PC-9 (cell line): ENCODE measurements at places on chromosomes 7 and 10.
A peak's percentile ranks its signal among the peaks of the same experiment; 100 is the strongest.

DNA sequence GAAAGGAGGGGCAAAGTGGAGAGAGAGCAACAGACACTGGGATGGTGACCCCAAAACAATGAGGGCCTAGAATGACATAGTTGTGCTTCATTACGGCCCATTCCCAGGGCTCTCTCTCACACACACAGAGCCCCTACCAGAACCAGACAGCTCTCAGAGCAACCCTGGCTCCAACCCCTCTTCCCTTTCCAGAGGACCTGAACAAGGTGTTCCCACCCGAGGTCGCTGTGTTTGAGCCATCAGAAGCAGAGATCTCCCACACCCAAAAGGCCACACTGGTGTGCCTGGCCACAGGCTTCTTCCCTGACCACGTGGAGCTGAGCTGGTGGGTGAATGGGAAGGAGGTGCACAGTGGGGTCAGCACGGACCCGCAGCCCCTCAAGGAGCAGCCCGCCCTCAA is 20.7 kb downstream of the PRSS2 start:
- DNase-seq = no peak

DNA sequence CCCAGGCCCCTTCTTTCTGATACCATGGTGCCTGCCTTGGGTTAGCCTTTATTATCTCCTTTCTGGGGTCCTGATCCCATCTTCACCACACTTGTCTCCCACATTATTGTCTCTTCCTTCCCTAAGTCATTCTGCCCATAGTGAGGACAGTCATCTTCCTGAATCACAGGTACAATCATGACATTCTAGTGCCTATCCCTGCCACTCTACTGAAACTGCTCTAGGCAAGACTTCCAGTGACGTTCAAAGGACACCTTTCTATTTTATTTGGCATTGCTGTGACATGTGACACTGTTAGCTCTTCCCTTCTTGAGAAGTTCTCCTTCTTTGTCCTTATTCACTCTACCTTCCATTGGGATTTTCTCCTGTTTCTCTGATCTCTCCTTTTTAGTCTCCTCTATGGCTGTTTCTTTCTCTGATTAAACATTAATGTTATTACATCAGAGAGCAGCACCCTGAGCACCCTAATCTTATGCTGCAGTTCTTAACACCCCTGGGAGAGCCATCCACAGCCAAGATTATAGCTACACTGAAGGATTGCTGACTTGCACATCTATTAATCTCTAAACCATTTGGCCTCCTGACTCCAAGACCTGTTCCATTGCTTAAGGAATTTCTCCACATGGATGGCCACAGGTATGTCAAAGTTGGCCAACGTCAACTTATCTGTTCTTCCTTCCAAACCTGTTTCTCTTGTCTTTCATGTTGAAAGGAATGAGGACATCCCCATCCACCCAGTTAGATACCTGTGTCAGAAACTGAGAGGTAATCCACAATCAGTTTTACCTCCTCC is 10.9 kb downstream of the MACC1 start:
- peak; percentile 89 for DNase-seq

GRCh38 chr7:11557627-11558026 is 274.4 kb downstream of the THSD7A start:
- no peak for DNase-seq

- no peak for DNase-seq
Measured at GRCh38 chr10:132183046-132183445, 3.7 kb upstream of the DPYSL4 start.

DNA sequence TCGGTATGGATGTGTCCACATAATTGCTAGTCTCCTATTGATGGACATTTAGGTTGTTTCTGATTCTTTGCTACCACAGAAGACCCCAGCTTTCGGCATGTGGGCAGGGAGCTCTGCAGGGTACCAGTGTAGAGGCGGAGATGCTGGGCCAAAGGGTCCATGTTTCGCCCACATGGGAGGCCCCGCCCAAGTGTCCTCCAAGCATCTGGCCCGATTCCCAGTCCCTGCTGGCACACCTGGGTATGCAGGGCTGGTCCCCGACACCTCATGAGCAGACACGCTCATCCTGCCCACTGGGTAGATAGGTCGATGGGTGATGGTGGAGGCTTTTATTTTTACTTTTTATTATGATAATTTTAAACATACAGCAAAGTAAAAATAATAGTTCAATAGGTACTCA is 19.4 kb upstream of the TBRG4 start:
- no peak for DNase-seq

GRCh38 chr7:150753239-150753638 is 16.0 kb downstream of the GIMAP5 start:
- DNase-seq = no peak

- DNase-seq = no peak
Measured at GRCh38 chr7:1553512-1554210, 2.3 kb downstream of the TMEM184A start.

DNA sequence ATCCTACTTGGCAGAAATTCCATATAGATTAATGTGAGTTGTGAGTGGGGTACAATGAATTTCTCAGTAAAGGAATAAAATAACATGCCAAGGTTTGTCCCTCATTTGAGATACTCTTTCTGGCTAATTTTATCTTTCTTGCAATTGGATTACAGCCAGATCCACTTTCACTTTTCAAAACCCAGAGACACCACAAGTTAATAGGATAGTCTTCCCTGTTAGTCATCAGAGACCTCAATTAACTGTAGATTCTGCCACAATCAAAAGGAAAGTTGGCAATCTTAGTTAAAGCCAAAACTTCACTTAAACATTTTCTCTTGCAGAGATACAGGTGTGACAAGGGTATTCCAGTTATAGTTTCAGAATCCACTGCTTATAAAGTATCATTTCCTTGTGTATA is 91.4 kb upstream of the PHYHIPL start:
- no peak for DNase-seq

GRCh38 chr10:81109200-81109752 is 571.6 kb downstream of the SH2D4B start:
- no peak for DNase-seq

- DNase-seq = no peak
Measured at GRCh38 chr10:97333351-97333600, 1.3 kb downstream of the FRAT2 start.

GRCh38 chr10:47160261-47160908 is 139.6 kb upstream of the GDF10 start:
- DNase-seq = no peak

DNA sequence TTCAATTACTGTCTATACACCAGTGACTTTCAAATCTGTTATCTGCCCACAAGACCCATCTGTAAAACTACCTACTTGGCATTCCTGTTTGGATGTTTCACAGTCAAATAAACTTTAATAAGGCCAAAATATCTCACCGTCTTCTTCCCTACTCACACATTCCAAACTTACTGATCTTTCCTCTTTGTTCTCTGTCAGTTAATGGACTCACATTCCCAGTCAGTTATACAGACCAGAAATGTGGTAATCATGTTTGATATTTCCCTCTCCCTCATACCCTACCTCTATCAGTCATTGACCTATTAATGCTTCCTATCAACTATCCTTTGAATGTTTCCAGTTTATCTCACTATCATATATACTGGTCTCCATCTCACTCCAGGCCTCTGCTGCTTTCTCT is 28.5 kb upstream of the HDAC9 start:
- DNase-seq = no peak

- DNase-seq = peak; percentile 100
Measured at GRCh38 chr7:36303202-36304098, 86.2 kb upstream of the ANLN start.

DNA sequence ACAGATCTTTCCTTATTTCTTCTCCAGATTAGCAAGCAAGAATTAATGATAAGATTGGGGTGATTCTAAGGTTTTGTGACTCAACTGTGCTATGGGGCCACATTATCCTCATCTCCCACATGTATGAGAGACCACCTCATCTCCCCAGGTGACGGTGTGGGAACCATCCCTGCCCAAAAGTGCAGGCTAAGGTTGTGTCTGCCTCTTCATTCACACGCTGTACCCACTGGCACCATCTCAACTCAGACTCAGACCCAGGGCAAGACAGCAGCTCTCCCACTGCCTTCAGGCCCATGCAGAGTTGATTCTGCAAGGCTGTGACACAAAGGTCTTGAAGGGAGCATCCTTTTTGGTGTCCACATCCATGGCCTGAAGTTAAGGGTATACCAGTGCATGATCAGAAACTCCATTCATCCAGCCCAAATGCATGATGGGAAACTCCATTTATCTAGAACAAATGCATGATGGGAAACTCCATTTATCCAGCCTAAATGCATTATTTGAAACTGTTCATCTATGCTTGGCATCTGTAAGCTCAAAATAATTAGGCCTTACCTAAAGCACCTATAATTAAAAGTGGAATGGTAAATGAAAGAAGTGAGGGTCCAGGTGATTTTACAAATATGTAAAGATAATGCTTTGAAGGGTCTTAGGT is 99.4 kb downstream of the TCERG1L start:
- no peak for DNase-seq

DNA sequence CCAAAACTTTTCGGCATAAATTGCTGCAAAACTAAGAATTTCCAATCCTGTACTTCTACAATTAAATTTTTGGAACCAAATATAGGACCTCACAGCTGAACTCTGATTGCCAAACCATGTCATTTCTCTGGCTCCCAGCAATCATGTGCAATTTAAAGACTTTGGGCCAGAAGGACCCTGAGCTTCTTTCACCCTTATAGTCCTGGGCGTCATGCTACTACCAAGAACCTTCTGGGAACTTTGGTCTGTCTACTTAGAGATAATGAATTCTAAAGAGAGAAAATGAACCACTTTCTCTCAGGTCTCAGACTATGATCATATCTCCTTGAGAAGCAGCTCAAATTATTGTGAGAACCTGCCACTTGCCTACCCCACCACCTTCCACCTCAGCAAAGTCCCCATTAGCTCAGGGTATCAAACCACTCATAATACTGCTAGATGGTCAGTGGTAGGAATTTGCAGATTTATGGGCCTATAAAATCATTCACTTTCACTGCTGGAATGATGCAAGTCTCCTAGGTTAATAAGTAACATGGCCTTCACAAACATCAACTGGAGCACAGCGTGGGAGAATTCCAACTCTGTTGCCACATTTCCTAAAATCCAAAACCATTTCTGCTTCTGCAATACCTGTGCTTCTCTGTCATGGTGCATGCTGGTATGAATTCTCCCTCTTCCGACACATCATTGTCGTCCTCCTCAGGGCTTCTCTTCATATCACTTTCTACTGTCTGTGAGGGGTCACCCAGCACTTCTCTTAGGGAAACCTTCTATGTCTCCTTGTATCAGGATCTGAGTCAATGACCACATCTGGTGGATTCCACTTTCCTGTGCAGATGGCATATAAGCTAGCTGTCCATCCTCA is 6.6 kb upstream of the WDR91 start:
- no peak for DNase-seq

- DNase-seq = no peak
Measured at GRCh38 chr10:3808689-3809199, 23.7 kb upstream of the KLF6 start.

DNA sequence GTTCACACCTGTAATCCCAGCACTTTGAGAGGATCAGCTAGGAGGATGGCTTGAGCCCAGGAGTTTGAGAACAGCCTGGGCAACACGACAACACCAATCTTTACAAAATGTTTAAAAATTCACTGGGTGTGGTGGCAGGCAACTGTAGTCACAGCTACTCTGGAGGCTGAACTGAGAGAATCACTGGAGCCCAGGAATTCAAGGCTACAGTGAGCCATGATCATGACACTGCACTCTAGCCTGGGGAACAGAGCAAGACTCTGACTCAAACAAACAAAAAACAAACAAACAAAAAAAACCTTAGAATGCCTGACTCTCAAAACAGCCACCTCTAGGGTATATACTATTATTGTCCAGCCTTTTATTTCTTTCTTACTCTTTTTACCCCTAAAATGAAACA is 56.5 kb upstream of the PAPSS2 start:
- DNase-seq = no peak

- no peak for DNase-seq
Measured at GRCh38 chr7:39651265-39651664, 27.9 kb downstream of the RALA start.

- DNase-seq = no peak
Measured at GRCh38 chr7:107043921-107044346, 571 bp upstream of the PRKAR2B start.

GRCh38 chr10:105844676-105845570 is 1203.8 kb downstream of the SORCS3 start:
- no peak for DNase-seq

DNA sequence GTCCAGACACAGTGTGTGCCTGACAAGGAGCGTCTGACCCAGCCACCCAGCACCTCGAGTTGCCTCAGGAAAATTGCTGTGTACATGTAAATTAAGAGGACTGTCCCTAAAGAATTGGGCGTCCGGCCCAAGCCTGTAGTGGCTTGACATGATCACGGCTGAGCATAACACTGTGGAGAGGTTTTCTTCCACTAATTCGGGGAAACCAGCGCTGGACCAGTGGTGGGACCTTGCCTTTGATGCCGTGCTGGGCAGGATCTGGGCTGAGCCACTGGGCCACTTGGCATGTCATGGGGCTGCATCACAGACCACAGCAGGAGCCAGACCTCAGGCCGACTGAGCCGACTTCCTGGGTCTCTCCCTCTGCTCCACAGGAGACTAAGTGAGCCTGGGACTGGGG is 282.5 kb downstream of the GLRX3 start:
- no peak for DNase-seq

GRCh38 chr7:75993689-75994387 is 557 bp downstream of the TMEM120A start:
- peak; percentile 63 for DNase-seq

GRCh38 chr10:33005322-33006301 is 47.6 kb upstream of the ITGB1 start:
- DNase-seq = peak; percentile 92

DNA sequence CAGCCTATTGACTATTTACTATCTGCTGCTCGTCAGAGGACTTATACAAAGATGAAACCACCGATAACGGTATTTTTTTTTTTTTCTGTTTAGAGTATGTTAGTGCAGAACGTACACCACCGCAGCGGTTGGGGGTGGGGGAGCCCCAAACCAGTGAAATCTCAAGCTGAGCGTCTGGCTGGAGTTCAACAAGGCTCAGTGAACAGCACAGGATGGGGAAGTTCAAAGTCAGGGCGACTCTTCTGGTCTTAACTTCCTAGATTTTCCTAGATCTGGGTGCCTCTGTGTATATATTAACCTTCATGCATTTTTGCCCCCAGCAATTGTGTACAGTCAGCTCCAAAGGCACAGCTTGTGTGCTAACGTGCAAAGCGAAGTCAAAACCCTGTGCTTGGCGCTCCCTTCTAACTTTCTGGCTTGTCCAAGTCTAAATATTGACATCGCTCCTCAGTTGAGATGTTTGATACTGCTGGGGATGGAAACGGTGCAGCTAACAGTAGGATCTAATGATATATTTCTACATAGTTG is 1.1 kb downstream of the RHOBTB1 start:
- DNase-seq = peak; percentile 10

- DNase-seq = no peak
Measured at GRCh38 chr7:117800406-117800805, 72.8 kb downstream of the CTTNBP2 start.

DNA sequence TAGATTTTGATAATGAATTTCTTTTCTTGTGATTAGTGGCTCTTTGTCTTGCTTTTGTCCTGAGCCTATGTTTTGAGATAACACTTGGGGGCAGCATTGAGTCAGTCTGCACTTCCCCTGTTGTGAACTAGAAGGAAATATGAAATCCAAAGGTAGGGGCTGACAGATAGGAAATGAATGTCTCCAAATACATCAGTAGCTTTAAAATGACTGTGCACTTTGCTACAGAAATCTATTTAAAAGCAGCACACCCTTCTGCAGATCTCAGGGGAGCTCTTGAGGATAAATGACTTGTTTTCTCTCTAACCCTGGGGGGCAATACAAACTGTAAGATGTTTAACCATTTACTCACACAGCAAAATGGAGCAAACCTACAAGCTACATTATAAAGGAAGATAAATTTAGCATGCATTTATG is 176.0 kb upstream of the MYO3A start:
- peak; percentile 1 for DNase-seq

GRCh38 chr7:134744569-134744968 is 34.9 kb upstream of the CALD1 start:
- no peak for DNase-seq
